ENCODE measurements at places on chromosomes 7 and 10.

GRCh38 chr10:131841661-131842139, 59.1 kb upstream of the PPP2R2D start:
- no peak for DNase-seq

GRCh38 chr7:6260291-6261187, 11.9 kb downstream of the CYTH3 start:
- DNase-seq: no peak

DNA sequence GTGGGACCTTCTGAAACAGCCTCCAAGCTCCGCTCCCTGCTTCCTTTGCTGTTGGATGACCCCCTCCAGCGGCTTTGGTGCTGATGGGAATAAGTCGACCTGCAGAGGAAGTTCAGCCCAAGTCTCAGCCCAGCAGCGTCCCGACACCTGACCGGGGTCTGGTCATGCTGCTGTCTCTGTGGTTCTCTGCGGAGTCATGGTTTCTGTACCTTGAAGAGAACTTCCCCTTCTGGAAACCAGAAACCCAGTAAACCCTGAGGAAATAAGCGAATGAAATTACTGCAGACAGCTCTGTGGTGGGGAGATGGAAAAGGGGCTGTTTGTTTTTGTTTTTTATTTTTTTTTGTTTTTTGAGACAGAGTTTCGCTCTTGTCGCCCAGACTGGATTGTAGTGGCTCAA, 18.3 kb upstream of the ZNF12 start:
- no peak for DNase-seq

GRCh38 chr7:74625446-74625845, 32.1 kb upstream of the GTF2I start:
- DNase-seq: no peak

DNA sequence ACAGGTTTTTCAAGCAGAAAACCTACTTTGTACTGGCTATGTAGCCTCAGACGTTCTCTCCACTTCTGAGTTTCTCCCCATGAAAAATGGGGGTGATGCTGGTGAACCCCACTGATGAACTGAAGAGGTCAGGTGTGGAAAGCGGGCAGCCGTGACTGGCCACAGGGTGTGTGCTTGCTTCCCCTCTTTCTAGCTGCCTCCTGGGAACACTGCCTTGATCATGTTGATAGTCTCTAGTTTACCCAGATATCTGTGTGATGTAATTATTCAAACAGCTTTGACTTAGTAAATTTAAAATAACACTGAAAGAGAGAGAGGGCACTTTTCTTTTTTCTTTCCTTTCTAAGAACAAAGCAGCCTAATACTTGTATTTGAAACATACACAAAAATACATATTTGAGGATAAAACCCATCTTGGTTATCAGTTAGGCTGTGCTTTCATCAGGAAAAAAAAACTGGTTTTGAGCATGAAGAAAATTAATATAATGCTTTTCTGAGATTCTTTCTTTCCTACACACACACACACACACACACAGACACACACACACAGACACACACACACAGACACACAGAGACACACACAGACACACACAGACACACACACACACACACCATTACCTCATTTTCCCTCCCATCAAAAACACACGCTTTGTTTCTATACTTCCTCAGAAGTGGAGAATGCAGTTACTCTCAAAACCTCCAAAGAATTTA, 76.7 kb downstream of the MACC1 start:
- DNase-seq: no peak

DNA sequence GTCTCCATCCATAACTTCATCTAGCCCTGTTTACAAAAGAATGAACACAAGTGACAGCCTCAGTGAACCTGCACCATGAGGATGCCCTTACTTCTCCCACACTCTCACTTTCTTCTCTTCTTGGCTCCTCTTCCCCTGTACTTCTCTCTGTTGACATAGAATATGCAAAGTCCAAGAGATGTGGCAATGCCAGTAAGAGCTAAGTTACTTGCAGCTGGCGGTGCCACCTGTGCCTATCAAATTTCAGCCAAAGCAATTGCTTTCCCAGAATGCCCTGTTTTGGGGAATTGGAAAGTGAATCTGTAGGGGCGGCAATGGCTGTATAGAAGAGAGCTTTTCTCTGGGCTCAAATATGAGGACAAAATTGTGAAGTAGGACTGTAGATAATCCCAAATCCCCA, 557.8 kb downstream of the AUTS2 start:
- no peak for DNase-seq

DNA sequence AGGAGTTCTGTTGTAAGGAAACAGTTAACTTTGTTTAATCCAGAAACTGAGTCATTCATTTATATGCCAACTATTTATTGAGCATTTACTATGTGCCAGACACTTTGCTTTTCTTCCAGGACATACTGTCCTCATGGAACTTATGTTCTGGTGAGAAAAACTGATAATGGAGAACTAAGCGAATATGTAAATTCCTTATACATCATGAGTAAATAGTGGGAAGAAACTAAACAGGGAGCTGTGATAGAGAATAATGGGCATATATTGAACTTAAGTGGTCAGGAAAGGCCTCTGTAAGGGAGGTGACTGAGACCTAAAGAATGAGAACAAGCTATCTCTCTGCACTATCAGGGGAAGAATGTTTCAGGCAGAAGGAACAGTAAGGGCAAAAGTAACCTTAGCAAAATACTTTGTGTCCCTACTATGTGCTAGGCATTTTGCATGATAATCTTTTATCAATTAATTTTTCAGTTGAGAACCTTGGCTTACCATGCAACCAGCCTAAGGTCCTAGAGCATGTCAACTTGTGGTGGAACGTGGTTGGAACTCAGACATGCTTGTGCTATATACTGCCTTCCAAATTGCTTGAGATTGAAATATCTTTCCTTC, 45.4 kb downstream of the ST7 start:
- DNase-seq: no peak

Data from stimulated activated effector memory CD8-positive, alpha-beta T cell treated with anti-CD3 and anti-CD28 coated beads, Interleukin-12 subunit alpha, Interleukin-12 subunit beta, amount 100 ng/mL, for 72 hours (primary cell).